ENCODE measurements at places on chromosomes 3 and 15.
A peak's percentile ranks its signal among the peaks of the same experiment; 100 is the strongest.

- DNase-seq: no peak
Measured at GRCh38 chr3:107753976-107754375, 231.2 kb downstream of the BBX start.

DNA sequence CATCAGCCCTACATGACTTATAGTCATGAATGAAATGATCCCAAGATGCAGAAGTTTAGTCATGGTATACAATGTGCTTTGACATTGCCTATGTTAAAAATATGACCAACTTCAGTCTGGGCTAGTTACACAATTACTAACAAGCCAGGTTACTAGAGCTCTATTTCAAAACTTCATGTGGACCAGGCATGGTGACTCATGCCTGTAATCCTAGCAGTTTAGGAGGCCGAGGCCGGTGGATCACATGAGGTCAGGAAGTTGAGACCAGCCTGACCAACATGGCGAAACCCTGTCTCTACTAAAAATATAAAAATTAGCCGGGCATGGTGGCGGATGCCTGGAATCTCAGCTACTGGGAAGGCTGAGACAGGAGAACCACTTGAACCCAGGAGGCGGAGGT, 613.0 kb downstream of the CADM2 start:
- DNase-seq: no peak

DNA sequence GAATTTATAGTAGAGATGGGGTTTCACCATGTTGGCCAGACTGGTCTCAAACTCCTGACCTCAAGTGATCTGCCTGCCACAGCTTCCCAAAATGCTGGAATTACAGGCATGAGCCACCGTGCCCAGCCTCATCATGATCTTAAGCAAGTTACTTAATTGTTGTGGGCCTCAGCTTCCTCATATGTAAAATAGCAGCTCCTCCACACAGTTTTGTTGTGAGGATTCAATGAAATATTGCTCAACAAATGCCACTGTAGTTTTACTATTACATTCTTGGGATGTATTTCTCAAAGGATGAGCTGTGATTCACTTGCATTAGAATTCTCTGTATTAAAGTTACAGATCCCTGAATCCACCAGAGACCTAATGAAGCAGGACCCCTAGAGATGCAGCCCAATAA, 168.8 kb downstream of the ADAMTS9 start:
- DNase-seq: no peak

- no peak for DNase-seq
Measured at GRCh38 chr15:71167445-71168165, 52.3 kb downstream of the THSD4 start.

- DNase-seq: peak; percentile 39
Measured at GRCh38 chr15:42088801-42089640, 5.3 kb downstream of the PLA2G4D start.

All from DMS79 (cell line).